ENCODE measurements at places on chromosomes 3 and 15.

GRCh38 chr3:125437631-125438435 lies 62.7 kb upstream of the ZNF148 start:
- peak; percentile 50 for DNase-seq

GRCh38 chr3:3552761-3553160 lies 246.5 kb upstream of the LRRN1 start:
- DNase-seq, result no peak

GRCh38 chr15:82186719-82187406 lies 75.7 kb downstream of the EFL1 start:
- DNase-seq, result no peak

- DNase-seq, result no peak
Observed at GRCh38 chr3:55296030-55296429, 191.1 kb downstream of the WNT5A start.
